Neural crest cell (in vitro differentiated cells): ENCODE measurements at places on chromosomes 2 and 18. TPM values are rescaled to one million over a fixed set of nuclear protein-coding genes. Genes with fewer than 3 reads are reported as not detected.

DNA sequence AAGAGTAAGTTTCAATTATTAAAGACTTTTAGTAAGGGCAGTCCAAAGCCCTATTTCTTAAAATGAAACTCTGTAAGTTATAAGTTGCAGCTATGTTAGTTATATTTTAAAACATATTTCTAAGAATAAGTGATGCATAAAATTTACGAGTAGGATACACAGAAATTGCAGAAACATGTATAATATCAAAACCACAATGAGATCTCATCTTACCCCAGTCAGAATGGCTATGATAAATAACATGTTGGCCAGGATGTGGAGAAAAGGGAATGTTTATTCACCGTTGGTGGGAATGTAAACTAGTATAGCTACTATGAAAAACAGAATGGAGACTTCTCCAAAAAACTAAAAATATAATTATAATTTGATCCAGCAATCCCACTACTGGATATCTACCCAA lies 201.2 kb downstream of the CBLN2 start:
- no peak for DNase-seq

DNA sequence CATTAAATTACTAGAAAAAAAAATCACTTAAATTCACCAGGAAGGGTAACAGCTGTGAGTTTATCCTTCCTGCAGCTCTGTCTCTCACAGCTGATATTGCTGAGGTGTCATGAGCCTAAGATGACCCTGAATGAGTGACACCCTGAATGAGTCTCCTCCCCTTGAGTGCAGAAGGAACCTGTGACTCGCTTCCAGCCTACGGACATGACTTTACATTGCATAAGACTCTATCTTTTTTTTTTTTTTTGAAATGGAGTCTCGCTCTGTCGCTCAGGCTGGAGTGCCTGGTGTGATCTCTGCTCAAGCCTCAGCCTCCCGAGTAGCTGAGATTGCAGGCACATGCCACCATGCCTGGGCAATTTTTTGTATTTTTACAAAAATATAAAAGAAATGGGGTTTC lies 14.1 kb downstream of the MRO start:
- DNase-seq, result no peak

The FAM228A gene
- 0.39 and 0.51 TPM in 2 replicates for total RNA-seq

GRCh38 chr2:211359347-211359746 lies 802.9 kb downstream of the CPS1 start:
- no peak for DNase-seq

DNA sequence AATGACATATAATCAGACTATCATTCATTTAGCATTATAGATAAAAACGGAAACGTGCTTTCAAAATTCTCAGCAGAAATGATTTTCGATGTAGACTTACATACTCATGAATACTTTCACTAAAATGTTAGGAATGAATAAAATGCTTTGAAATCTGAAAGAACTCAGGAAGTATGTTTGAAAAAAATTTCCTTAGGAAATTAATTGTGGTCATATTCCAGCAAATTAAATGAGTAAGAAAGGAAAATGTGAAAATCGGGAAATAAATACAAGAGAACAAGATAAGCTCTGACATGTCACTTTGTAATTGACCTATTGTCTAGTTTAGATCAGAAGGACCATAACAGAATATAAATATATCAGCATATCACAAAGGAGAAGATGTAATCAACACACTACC lies 981.0 kb upstream of the CDH2 start:
- DNase-seq, result no peak

- DNase-seq, result no peak
These were observed 9.8 kb downstream of the TMX3 start for GRCh38 chr18:68705119-68705518.

The TUBB6 gene
- total RNA-seq, result 77.8 and 81.8 TPM in 2 replicates

DNA sequence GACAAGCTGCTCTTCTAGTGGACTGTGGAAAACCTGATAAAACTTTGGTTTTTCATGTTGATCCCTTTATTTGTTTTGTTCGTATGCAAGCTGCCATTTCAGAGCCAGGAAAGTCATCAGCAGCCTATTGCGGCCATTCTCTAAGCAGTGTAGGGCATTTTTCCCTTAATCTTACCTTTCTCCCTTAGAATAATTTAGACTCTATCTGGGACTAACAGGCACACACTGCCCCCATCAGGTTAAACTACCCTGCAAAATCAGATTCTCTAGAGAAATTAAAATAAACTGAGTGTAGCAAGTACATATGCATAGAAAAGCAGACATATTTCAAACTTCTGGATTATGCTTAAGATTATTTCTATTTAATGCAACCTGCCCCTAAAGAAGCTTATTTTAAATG lies 347.5 kb downstream of the METTL4 start:
- peak; percentile 18 for DNase-seq

DNA sequence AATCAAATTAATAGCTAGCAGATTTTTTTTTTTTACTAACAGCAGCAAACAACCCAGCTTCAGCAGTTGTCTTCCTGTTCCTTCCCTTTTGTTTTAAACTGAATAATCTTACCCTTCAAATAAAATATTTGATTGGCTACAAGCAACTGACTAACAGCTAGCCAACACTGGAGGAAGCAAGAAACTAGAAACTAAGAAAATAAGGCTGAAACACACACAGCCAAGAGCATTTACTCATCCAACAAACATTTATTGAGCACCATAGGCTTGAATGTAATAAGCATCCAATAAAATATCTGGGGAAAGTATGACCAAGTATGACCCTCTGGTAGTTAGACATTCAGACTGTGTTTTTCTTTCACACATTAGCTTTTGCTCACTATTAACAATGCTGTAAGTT lies 189.2 kb downstream of the CD226 start:
- no peak for DNase-seq

GRCh38 chr2:103165836-103166235 lies 404.0 kb downstream of the TMEM182 start:
- no peak for DNase-seq

DNA sequence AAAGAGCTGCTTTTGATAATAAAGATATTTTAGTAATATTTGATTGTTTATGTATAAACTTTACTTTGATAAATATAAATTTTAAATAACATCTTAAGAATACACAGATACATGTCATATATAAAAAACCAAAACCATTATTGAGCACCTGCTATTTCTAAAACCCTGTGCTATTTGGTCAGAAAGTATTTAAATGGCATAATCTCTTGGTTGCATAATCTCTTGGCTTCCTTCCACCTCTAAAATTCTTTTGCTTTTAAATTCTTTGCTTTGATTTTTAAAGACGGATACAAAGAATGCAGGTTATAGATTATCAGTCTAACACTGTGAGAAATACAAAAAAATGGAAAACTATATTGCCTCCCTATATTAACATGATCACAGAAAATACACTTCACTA lies 36.9 kb downstream of the ACMSD start:
- DNase-seq, result no peak

DNA sequence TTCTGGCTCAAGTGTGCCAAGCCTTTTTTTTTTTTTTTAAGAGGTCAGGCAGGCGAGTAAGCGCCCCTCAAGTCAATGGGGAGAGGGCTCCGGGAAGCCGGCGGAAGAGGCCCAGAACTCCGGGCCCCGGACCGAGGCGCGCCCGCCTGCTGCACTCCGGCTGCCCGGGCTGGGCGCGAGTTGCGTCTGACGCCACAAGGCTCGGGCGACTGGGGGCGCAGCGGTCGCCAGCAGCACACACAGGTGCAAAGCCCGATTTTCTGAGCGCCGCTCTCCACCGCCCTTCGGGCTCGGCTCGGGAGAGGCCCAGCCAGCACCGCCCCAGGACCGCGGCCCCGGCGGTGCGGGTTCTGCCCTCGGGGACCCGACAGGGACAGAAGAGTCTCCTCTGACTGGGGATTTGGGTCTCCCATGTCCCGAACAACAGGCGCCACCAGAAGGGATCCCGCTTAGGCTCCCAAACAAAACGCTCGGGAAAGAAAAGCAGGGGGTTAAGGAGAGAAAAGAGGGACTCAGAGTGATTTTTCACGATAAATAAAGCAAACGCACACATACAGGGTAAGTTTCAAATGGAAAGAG lies 787 bp downstream of the ERBB4 start:
- DNase-seq, result peak; percentile 14

DNA sequence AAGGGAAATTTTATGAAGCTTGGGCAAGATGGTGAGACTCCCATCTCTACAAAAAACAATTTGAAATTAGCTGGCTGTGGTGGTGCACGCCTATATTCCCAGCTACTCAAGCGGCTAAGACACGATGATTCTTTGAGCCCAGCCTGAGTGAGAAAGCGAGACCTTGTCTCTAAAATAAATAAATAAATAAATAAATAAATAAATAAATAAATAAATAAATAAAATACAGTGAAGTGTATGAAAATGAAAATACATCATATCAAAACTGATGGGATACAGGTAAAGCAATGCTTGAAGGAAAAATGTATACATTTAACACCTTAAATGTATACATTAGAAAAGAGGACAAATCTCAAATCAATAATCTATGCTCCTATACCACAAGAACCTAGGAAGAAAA lies 15.7 kb downstream of the EXOC6B start:
- no peak for DNase-seq

DNA sequence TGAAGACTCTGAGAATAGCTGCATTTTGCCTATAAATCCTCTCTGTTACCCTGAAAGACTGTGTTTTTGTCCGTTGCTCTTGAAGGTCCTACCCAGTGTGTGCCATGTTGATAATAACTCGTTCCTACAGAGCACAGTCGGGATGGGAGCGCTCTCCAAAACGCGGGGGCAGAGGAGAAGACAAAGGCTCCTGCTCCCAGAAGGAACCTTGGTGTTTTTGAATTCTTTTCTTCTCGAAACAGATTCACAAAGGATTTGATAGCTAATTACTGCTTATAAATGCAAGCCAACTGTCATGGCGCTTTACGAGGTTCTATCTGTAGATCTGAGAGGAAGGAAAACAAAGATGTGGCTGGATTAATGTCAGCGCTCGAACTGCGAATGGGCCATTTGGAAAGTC lies 19.3 kb upstream of the HDAC4 start:
- no peak for DNase-seq
